ENCODE measurements at places on chromosomes 1 and 21.

DNA sequence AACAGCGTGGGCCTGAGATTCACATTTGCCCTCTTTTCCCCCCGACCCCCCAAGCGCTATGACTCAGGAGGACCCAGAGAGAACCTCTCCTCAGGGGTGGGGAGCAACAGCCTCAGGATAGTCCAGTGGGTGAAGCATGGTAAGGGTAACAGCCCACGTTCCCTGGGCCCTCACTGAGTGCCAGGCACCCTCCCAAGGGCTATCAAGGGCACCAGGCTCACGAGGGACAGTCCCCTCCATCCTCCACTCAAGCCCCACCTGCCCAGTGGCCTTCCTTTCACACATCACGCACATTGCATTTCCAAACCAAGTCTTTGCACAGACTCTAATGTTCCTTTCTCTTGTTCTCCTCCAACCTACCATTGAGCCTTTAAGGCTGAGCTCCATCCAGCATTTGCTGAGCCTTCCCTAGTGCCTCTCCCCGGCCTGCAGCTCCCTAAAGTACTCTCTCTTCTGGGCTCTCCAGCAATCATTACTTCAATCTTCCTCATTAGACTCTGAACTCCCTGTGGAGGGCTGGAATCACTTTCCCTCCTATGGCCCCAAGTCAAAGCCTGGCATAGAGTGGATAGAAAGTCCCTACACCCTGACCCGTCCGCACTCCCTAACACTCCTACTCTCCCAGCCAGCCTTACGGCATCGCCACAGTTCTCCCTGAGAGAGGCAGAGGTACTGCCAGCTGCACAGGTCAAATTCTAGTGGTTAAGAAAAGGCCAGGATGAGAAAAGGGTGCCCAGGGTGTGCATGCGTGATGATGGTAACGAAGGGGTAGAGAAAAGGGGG, 1.0 kb downstream of the AKR7A2 start:
- no peak for DNase-seq

DNA sequence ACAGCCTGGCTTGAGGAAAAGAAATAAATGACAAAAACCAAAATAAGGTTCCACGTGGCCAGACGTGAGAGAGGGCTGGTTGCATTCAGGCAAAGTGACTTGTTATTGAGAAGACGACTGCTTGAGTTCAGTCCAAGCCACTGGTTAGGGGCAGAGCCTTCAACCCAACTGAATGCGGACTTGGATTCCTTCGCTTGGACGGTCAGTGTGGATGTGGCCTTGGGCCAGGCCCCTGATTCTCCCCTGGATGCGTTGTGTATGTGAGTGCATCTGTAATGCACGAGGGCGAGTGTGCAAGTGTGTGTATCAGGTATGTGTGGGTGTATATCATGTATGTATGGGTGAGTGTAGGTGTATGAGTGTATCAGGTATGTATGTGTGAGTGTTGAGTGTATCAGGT, 1.9 kb downstream of the PLA2G2F start:
- no peak for DNase-seq

- no peak for DNase-seq
Observed at GRCh38 chr1:66214901-66215300, 319.1 kb upstream of the SGIP1 start.

- DNase-seq, result no peak
Observed at GRCh38 chr1:160076295-160076694, 5.0 kb upstream of the KCNJ9 start.

DNA sequence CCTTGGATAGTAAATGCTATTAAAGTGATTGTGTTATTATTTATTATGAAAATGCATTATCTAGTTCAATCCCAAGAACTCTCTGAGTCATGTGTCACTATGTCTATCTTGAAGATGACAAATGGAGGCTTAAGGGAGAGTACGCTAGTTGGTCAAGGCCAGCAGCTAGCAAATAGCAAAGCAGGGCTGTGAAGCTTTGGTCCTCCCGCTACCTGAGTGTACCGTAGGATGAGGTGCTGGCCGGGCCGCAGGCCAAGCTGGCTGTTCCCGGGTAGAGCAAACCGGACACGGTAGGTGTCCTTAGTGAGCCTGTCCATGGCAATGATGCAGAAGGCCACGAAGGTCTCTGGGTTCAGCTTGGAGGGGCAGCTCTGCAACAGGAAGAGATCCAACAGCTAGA, 9.3 kb downstream of the CYB5RL start:
- no peak for DNase-seq

DNA sequence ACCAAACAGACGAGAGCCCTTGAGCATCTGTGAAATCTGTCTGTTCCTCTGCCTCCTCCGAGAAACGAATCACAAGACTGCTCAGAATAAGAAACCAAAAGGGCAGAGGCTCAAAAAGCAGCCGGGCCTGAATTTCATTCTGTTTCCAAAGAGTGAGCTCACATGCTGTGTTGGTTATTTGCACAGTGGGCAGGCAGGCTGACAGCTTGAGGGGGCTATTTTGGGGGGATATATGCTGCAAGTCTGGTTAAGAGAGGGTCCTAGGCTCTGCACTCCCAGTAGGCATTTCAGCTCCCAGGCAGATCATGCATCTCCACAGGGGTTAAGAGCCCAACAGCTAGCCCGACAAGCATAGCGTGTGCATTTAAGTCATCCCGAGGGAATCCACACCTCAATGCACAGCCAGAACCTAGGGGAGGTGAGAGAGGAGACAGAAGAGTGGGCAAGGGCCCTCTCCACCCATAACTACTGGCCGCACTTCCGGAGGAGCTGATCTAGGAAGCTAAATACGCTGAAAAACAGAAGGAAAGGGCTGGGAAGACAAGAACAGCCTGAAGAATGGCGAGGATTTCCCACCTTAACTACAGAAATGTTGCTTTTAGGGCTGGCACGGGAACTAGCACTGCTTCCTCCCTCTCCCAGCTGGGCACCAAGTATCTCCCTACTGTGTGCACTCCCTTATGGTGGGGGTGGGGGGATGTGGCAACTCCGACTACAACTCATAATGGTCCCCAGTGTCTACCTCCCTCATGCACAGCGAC, 3.7 kb downstream of the PGBD5 start:
- no peak for DNase-seq

GRCh38 chr1:173049322-173049633, 1.5 kb downstream of the TNFSF18 start:
- DNase-seq, result no peak

GRCh38 chr21:31721381-31721780, 10.5 kb downstream of the SCAF4 start:
- no peak for DNase-seq

GRCh38 chr1:111861523-111861922, 105.8 kb downstream of the DDX20 start:
- no peak for DNase-seq

DNA sequence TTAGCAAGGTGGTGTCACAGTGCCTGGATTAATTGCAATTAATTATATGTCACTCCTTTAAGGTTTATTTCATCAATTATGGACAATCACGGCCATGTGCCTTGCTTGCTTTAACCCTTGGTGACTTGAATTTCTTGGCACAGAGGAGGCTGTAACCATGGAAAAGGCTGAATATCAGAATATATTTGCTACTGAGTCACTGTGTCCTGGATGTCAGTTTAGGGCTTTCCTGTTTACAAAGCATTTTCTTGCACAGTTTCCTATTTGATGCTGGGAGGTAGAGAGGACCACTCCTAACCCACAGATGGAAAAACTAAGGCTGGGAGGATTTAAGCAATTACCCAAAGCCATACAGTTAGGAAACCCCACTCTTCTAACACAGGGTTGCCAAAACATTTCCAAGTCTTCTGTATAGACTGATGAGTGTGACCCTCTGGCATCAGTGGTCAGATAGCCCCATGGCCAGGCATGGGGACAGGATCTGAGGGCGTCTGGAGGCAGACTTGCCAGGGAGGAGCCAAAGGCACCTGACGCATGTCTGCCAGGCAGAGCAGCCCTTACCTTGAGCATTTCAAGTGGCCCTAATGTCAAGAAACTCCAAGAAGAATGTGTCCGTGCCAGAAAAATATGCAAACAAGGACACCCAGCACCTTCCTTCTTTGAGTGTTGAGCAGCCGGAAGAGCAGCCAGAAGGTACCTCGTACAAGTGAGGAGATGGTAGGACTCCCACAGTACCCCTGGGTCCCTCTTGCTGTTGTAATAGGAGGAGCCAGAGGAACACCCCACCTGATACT, 34.4 kb downstream of the KCNN3 start:
- no peak for DNase-seq

DNA sequence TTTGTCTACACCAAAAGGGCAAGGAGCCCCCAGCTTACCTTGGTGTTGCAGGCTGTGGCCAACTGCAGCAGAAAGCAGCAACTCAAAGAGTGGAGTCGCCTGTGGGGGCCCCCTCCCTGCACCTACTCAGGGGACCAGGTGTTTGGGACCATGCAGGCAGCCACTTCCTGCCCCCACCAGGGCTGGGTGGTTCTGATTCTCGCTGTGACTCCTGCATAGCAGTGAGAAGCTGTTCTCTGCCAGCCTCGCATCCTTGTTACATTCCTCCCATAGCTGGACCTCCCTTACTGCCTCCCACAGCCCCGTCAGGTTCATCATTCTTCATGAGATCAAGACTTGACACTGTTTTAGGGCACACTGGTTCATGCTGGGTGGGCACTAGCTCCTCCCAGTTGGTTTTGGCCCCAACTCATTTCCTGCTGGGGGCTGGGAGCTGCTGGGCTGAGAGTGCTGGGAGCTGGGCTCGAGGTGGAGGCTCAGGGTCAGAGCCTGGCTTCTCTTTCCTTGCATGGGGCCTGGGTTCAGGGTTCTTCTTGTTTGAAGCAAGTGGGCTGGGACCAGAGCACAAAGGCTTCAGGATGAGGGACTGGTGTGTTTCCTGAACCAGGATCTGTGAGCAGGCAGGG, 146.9 kb upstream of the C1orf174 start:
- no peak for DNase-seq

Data from putamen (tissue), 1 donor.